ENCODE measurements at places on chromosomes 2 and 18.

DNA sequence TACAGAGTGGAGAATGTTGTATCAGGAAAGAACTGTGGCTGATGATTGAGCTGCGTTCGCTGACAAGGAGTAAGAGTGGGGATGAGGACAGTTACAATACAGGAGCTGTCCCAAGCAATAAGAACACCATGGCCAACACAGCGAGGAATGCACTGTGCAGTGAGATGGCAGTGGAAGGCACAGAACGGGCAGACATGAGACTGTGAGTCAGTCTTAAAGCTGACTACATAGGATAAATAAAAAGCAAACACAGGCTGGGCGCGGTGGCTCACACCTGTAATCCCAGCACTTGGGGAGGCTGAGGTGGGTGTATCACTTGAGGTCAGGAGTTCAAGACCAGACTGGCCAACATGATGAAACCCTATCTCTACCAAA is 89.8 kb downstream of the CABYR start:
- no peak for DNase-seq

DNA sequence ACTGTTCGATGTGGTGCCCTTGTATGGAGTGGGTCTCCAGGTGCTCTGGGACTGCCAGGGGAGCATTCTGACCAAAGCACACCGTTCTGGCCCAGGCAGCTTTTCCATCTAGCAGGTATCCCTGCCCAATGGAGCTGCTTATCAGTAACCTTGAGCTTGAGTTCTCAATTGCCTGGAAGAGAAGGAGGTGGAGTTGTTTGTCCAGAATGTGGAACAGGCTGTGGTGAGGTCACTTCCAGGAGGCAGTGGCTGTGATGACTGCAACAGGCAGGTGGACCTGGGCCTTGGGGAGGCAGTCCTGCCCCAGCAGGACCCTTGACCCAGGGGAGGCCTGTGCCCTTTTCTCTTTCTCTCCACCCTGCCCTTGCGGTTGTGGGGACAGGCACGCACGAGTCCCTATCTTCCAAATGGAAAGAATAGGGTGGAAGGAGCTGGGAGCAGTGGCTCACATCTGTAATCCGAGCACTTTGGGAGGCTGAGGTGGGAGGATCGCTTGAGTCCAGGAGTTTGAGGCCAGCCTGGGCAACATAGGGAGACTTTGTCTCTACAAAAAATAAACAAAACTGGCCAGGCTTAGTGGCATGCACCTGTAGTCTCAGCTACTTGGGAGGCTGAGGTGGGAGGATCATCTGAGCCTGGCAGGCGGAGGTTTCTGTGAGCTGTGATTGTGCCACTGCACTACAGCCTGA is 66.2 kb upstream of the MCFD2 start:
- no peak for DNase-seq

DNA sequence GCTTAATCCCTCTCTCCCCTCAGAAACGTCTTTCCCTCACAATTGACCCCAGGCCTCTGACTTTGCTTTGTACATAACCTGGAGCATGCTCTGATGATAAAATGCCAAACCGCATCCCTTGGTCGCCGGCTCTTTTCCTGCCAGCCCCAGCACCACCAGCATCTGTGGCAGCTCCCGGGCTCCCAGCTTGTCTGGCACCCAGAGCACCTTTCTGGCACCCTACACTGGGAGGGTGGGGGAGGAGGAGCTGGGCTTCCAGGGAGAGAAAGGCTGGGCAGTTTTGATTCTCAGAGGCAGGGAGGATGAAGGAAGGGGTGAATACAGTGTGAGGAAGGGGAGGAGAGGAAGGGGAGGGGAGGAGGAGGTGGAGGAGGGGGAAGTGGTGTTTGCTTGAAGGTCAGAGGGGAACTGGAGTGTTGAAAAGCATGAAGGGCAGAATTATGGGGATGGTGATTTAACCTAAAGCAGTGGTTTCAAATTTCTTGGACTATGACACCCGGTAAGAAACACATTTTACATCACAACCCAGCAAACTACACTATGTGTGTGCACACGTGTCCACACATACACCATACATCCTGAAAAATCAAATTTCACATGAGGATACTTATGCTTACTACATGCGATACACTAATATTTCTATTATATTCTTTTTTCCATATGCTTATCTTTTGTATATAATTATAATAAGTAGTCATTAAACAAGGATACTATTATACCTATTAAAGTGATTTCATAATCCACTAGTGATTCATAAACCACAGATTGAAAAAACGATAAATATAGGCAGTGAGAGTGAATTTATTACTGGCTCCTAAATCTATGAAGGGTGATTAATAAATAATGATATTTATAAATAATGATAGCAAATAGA is 30.0 kb upstream of the IGFBP2 start:
- DNase-seq = no peak

DNA sequence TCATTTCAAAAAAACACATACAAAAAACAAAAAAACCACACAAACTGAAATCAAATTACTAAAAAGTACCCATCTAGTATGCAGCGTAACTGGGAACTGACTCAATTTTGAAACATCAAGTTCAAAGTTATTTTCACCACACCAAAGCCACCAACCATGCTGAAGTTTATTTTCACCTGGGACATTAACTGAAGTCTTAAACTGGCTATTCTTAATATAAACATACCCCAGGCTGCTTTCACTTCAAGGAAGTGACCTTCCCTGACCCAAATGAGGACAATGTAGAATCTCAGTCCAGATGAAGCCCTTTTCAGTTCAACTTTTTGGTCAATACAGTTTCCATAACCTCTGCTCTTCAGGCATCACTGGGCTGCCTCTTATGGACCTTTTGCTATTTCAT is 84.6 kb downstream of the PIGN start:
- DNase-seq = no peak

DNA sequence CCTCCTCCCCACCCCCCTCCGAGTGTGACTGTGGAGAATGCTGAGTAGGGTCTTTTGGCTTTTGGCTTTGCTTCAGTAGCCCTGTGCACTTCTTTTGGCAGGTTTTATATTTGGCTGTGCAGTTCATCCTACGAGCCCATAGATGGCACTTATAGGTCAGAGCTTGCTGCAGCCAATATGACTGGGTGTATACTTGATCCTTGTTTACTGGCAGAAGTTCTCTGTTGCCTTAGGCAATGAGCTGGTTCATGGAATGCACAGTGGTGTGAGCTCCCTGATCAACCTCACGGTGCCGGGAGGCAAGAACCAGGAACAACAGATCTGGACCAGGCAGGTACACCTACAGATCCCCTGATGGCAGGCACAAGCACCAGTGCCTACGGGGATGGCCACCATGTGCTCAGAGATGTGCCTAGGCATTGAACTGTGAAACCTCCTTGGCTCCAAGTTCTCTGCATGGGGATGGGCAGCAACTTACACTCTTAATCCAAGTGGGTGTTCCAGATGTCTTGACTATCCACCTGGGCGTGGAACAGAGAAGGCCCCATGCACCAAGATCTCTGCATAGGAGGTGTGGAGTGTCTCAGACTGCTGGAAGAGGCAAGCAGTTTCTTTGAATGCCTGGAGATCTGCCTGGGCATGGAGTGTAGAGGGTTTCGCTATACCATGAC is 190.4 kb downstream of the KIAA1328 start:
- no peak for DNase-seq

DNA sequence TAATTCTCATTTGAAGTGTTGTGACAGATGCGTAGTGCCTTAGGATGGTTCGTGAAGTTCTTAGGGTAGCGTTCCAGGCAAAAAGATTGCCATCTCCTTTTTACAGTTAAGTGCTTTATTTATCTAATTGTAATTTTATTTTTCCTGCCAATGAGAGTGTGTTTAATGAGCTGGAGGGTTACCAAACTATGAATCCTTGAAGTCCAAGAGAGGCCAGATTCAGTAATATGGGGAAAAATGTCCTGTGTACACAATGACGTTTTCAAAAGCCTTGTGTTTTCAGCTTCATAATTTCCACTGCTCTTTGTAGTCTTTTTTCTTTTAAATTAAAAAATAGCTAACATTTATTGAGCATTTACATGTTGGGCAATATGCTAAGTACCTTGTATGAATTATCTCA is 23.8 kb downstream of the ACYP2 start:
- no peak for DNase-seq

DNA sequence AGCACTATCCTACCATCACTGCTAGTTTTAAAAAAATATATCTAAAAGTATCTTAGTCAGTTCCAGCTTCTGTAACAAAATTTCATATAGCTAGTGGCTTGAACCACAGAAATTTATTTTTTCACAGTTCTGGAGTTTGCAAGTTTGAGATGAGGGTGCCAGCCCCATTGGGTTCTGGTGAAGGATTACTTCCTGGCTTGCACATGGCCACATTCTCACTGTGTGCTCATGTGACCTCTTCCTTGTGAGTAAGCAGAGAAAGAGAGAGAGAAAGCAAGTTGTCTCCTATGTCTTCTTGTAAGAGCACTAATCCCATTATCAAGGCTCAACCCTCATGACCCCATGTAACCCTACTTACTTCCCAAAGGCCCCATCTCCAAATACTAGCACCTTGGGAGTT is 158.9 kb downstream of the DOK6 start:
- DNase-seq = no peak

- DNase-seq = no peak
Observed at GRCh38 chr2:88696611-88697010, 5.1 kb downstream of the RPIA start.
